NCI-H524 (cell line): ENCODE measurements at places on chromosomes 5 and 9.

GRCh38 chr9:115794921-115795475, 358.6 kb upstream of the PAPPA start:
- DNase-seq, result no peak

- DNase-seq, result no peak
These were observed 359.6 kb downstream of the EBF1 start for GRCh38 chr5:158739951-158740757.

DNA sequence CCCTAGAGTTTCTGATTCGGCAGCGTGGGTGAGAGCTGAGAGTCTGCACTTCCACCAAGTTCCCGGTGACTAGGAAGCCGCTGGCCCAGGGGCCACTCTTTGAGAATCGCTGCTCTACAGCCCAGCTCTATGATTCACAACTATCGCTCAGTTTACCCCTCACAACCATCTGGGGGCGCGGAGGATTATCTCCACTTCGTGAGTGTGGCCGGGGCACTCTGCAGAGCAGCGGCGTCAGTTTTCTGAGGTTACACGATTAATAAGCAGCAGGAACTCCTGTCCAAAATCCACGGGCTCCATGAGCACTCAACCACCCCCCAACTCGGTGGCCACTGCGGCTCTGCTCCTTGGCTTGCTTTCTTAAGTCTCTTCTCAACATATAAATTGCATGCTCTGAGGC, 19.3 kb downstream of the CORO2A start:
- DNase-seq, result no peak

DNA sequence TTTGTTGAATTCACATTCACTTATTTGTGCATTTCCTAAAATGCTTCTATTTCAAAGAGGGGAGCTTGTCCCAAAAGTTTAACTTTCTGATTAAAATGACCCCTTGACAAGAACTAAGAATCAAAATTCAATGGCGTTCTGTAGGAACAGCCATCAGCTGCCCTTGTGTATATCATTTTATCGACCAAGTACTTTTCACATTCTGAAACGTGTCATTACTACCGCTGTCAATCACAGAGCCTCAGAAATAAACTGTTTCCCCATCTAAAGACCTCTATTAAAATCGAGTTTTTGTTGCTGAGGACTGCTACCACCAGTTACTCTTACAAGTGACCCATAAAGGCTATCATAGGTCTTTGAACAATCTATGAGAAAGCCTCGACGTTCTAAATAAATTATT, 1.6 kb upstream of the FOXD1 start:
- no peak for DNase-seq

GRCh38 chr9:18127499-18127875, 346.5 kb upstream of the ADAMTSL1 start:
- no peak for DNase-seq

- DNase-seq, result peak; percentile 34
These were observed 177.2 kb downstream of the OSTF1 start for GRCh38 chr9:75265525-75265972.

GRCh38 chr5:158283397-158283796, 424.5 kb upstream of the CLINT1 start:
- DNase-seq, result no peak
